EL (cell line): ENCODE measurements at places on chromosomes 12 and 14.
A peak's percentile ranks its signal among the peaks of the same experiment; 100 is the strongest.

- DNase-seq: peak; percentile 62
These were observed 78.2 kb downstream of the PHLDA1 start for GRCh38 chr12:75953312-75953906.

- DNase-seq: no peak
These were observed 12.7 kb downstream of the ERC1 start for GRCh38 chr12:1003600-1004271.

DNA sequence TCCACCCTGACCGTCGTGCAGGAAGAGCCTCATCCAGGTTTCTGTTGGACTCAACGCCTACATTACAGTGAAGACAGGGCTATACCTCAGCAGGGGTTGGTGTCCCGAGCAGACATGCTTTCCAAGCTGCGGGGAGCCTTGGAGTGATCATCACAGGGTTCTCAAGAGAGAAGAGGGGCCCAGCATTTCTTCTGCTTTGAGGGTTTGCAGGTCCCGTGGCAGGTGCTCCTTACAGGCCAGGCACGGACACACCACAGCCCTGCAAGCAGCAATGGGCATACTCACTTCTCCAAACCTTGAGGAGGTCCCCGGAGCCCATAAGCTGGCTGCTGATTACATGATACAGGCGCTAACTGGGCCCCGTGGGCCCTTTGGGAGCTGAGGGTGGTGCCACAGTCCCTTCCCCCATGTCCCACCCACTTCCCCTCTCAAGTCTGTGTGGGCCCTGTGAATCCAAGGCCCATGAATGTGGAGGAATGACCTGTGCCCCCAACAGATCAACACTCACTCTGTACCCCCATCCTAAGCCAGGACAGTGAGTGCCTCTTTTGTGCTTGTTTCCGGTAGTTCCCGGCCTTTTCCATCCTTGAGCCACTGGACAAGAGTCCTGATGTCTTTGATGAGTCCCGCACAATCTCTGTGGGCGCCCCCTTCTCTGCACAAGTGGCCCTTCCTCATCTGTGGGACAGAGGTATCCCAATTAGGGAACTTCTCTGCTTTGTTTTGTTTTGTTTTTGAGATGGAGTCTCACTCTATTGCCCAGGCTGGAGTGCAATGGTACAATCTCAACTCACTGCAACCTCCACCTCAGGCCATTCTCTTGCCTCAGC is 1.1 kb downstream of the AQP2 start:
- no peak for DNase-seq

DNA sequence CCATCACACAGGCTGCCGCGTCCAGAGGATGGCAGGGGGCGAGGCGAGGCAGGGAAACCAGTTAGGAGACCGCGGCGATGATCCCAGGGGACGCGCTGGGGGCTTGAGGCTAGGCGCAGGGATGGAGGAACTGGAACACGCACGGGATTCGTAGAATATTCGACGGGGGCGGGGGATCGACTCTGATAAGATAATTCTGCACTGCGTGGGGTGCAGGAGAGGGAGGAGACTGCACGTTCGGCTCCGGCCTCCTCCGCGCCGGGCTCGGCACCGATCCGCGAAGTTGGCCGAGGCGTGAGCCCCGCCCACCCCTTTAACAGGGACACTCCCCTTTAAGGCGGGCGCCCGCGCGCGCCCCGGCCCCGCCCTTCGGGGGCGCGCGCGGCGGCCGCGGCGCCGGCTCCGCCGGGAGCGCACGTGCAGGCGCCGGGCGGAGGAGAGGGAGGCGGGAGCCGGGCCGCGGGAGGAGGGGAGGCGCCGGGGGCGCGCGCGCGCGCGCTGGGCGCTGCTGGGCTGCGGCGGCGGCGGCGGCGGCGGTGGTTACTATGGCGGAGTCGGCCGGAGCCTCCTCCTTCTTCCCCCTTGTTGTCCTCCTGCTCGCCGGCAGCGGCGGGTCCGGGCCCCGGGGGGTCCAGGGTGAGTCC is at the start of gene ACVR1B:
Gene ACVR1B, plus strand, starts transcription at position 501 of the 644 bp plus-strand sequence. Its CDS starts 45 bp downstream, at position 546.
- peak; percentile 91 for DNase-seq

- no peak for DNase-seq
These were observed 265.0 kb downstream of the SSPN start for GRCh38 chr12:26460361-26460760.

DNA sequence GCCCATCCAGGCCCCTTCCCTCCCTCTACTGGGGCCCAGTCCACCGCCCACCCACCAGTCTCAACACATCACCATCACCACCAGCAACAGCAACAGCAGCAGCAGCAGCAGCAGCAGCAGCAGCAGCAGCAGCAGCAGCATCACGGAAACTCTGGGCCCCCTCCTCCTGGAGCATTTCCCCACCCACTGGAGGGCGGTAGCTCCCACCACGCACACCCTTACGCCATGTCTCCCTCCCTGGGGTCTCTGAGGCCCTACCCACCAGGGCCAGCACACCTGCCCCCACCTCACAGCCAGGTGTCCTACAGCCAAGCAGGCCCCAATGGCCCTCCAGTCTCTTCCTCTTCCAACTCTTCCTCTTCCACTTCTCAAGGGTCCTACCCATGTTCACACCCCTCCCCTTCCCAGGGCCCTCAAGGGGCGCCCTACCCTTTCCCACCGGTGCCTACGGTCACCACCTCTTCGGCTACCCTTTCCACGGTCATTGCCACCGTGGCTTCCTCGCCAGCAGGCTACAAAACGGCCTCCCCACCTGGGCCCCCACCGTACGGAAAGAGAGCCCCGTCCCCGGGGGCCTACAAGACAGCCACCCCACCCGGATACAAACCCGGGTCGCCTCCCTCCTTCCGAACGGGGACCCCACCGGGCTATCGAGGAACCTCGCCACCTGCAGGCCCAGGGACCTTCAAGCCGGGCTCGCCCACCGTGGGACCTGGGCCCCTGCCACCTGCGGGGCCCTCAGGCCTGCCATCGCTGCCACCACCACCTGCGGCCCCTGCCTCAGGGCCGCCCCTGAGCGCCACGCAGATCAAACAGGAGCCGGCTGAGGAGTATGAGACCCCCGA is 6.8 kb upstream of the RNU7-1 start:
- DNase-seq: no peak

GRCh38 chr14:92426237-92426636 is 87.3 kb upstream of the RIN3 start:
- DNase-seq: peak; percentile 24

- no peak for DNase-seq
These were observed 4.4 kb downstream of the ITGA7 start for GRCh38 chr12:55703288-55703687.

DNA sequence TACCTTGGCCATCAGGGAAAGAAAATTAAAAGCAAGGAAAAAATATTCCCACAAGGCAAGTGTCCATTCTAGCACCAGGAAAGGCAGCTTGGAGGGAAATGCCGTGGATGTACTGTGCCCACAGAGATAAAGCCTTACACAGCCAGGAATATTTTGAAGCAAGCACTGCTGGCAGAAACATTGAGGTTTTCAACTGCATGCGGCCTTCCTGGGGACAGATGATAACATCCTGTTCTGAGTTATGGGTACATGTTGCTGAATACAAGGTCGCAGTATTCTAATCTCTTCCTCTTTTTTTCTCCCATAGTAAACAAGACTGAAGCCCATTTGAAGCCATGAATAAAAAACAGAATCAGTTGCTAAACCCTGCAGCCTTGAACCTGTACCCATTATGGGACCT is 197.1 kb downstream of the BTG1 start:
- no peak for DNase-seq

DNA sequence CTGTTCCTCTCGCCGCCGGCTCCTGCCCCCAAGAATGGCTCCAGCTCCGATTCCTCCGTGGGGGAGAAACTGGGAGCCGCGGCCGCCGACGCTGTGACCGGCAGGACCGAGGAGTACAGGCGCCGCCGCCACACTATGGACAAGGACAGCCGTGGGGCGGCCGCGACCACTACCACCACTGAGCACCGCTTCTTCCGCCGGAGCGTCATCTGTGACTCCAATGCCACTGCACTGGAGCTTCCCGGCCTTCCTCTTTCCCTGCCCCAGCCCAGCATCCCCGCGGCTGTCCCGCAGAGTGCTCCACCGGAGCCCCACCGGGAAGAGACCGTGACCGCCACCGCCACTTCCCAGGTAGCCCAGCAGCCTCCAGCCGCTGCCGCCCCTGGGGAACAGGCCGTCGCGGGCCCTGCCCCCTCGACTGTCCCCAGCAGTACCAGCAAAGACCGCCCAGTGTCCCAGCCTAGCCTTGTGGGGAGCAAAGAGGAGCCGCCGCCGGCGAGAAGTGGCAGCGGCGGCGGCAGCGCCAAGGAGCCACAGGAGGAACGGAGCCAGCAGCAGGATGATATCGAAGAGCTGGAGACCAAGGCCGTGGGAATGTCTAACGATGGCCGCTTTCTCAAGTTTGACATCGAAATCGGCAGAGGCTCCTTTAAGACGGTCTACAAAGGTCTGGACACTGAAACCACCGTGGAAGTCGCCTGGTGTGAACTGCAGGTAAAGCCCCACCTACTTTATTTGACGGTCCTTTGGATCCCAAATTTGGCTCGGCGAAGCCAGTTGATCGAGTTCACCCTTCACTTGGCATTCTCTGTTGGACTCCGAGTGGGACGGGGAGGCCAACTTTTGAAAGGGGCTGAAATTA is 1.5 kb downstream of the WNK1 start:
- DNase-seq: peak; percentile 43

DNA sequence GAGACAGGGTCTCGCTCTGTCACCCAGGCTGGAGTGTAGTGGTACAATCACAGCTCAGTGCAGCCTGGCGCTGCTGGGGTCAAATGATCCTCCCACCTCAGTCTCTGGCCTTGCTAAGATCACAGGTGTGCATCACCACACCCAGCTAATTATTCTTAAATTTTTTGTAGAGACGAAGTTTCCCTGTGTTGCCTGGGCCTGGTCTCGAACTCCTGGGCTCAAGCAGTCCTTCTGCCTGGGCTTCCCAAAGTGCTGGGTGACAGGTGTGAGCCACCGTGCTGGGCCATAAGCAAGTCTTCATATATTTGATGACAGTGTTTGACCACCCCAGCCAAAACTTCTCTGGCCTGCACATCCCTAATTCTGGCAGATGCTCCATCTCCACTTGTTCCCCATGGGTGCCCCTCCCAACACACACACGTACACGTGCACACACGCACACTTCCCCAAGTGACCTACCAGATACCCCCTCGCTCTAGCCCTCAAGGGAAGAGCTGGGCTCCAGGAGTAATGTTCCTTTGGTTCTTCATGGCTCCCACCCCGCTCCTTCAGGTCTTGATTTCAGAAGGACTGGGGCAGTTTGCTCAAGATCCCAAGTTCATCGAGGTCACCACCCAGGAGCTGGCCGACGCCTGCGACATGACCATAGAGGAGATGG is 104.3 kb upstream of the FKBP4 start:
- no peak for DNase-seq

DNA sequence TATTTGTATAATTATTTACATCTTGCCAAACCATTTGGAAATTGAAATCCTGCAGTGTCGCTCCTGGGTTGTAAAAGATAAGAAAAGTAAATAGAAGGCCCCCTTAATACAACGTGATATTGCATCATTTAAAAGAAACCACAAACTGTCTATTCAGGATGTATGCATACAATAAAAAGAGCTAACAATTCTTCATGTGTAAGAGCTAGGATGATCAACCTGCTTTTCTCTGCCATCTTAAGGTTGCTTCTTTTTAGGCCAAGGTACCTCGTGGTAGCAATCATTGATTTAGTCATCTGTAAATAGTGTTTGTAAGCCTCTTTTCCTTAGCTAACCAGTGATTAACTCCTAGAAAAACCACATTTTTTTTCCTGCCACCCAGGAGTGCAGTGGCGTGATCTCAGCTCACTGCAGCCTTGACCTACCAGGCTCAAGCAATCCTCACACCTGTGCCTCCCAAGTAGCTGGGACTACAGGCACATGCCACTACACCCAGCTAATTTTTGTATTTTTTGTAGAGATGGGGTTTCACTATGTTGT is 3.3 kb upstream of the USP44 start:
- DNase-seq: no peak

GRCh38 chr14:43539210-43539609 is 967.9 kb downstream of the FSCB start:
- no peak for DNase-seq

GRCh38 chr12:21608196-21608595 is 3.5 kb upstream of the GYS2 start:
- no peak for DNase-seq

DNA sequence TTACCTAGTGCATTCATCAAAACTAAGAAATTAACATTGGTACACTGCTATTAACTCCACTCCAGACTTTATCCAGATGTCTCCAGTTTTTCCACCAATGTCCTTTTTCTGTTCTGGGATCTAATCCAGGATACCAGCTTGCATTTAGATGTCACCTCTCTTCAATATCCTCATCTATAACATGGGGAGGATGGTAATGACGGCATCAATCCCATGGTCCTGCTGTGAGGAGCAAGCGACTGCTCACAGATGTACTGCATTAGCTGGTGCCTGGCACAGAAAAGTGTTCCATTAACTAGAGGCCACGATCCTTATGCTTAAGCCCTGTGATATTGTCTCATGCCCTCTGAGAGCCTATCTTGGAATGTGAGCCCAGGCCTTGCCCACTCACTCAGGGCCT is 53.8 kb downstream of the CALM1 start:
- no peak for DNase-seq

DNA sequence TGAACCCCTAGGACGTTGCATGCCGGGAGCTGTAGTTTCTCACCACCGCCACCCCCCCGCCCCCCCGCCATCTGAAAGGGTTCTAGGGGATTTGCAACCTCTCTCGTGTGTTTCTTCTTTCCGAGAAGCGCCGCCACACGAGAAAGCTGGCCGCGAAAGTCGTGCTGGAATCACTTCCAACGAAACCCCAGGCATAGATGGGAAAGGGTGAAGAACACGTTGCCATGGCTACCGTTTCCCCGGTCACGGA is 501 bp upstream of the HSP90B1 start:
- no peak for DNase-seq

GRCh38 chr14:32039401-32040030 is 37.6 kb upstream of the ARHGAP5 start:
- no peak for DNase-seq

DNA sequence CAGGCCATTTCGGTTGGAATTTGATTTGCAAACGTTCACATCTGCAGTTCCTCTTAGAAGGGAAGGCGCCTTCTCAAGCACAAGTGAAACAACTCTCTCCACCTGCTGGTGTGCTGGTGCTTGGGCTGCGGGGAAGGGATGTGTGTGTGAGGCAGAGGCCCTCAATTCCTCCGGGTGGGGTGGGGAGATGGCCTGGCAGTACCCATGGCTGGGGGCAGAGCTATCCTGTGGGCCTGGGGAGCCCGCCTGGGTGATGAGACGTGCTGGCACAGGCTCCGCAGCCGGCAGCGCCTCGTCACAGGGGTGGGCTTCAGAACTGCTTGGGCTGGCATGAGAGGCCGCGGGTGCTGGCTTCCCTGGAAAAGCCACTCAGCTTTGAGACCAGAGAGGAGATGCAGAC is 28.9 kb upstream of the TDRD9 start:
- no peak for DNase-seq

- no peak for DNase-seq
These were observed 38.0 kb downstream of the PTGER2 start for GRCh38 chr14:52352061-52352491.

DNA sequence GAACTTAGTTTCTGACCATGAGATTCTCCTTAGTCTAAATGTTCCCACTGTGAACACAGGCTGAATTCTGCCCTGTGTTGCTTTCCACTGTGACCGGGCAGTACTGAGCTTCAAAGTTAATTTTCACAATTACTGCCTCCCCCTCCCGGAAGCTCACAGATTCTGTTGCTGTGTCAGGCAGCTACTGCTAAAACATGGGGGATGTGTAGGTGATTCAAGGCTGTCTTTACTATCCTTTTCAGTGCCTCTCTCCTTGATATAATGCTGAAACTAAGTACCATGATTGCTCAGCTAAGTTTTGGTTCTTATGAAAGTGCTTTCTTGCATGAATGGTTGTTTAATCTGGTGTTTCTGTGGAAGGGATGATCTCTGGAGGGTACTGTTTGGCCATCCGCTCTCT is 428.3 kb upstream of the NOVA1 start:
- DNase-seq: no peak
